Stimulated activated naive CD8-positive, alpha-beta T cell treated with anti-CD3 and anti-CD28 coated beads, Interleukin-15, amount 100 ng/mL, for 72 hours (primary cell): ENCODE measurements at places on chromosomes 11 and 22.

DNA sequence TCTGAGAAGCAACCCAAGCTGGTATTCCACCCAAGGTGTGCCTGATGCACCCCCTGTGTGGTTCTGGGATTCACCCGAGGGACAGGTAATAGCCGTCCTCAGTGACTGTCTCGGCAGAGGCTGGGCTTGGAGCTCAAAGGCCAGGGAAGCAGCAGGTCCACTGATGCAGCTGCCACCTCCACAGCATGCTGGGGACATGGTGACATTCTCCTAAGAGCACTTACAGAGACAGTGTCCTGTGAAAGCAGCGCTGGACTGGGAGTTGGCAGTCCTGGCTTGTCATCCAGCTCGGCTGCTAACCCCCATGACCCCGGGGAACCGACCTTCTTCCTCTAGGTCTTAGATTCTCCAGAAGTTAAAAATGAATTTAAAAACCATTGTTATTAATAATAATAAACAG lies 72.8 kb downstream of the RPUSD4 start:
- DNase-seq = no peak

DNA sequence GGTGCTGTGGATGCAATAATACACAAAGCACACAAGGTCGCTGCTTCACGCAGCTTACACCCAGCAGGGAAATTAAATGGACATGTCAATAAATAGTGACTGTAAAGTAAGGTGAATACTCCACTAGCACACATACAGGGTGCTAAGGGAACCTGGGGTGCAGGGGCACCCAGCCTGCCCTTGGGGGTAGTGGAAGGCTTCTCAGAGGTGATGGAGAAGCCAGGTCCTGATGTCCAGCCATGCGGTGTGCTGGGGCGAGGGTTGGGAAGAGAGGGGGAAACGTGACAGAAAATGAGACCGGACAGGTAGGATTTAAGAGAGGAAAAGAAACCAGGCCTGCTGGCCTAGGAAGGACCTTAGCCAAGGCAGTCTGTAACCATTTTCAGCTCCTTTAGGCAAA lies 200.5 kb downstream of the GRIK4 start:
- no peak for DNase-seq

- DNase-seq = no peak
Measured at GRCh38 chr11:34266090-34266912, 91.5 kb downstream of the ABTB2 start.

DNA sequence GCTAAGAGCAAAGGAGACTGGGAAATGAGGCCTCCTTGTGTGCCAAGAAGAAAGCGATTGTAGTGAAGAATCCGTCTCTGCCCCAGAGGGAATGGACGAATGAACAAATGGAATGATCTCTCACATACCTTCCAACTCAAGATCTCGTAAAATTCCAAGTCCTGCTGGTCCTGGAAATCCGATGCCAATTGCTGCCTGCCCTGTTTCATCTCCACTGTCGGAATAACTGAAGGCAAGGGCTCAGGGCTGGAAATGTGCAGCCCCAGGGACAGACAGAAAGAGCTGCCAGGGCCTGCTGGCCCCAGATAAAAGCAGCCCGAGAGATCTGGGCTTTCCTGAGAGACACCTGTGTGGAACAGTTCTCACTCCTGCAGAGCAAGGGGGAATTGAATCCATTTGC lies 120.9 kb downstream of the MN1 start:
- no peak for DNase-seq

DNA sequence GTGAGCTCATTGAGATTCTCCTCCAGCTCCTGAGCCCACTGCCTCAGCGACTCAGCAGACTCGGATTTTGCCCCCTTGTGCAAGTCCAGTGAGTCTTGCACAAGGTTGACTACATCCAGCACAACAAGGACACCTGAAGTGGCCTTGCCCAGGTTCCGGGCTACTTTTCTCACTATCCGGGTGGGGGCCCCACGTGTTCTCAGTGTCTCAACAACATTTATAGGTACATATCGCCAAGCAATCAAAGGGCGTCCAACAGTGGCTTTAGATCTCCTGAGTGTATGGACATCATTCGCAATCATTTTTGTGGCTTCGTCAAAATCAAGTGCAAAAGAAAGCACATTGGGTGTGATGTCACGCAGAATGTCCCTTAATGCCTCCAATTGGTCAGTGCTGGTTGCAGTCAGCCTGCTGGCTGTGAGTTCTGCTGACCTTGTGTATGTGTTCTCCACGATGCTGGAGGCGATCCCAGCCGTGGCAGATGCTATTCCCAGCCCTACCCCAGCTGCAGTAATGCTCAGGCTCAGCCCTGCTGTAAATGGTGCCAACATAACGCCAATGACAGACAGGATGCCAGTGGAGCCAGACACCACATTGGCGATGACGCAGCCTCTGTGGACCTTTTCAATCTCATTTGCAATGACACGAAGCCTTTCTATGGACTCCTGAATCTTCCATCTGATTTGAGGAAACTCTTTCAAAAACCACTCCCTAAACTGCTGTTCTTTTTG lies 10.3 kb downstream of the APOL4 start:
- DNase-seq = no peak

- DNase-seq = no peak
Measured at GRCh38 chr11:128747728-128748148, 53.9 kb downstream of the FLI1 start.

- no peak for DNase-seq
Measured at GRCh38 chr11:124080327-124081001, 34.8 kb upstream of the VWA5A start.

DNA sequence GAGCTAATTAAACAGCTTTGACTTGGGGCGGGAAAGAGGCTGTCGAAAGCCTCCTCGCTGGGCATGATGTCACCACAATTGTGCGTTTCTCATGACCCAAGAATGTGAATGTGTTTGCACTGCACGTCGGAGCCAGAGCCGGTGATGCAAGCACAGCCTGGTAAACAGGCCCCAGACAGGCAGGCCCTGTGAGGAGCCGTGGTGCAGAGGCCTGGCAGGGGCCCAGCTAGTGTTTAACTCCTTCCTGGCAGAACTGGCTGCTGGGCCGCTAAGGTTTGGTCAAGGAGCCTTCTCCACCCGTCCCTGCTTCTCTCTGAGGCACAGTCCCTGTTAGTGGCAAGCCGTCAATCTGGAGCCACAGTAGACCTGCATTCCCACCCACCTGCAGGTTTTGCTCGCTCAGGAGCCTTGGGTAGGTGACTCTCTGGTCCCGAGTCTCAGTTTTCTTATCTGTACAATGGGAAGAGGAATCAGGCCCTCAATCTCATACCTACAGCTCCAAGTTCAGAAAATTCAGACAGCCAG lies 25.4 kb upstream of the SMTN start:
- no peak for DNase-seq

DNA sequence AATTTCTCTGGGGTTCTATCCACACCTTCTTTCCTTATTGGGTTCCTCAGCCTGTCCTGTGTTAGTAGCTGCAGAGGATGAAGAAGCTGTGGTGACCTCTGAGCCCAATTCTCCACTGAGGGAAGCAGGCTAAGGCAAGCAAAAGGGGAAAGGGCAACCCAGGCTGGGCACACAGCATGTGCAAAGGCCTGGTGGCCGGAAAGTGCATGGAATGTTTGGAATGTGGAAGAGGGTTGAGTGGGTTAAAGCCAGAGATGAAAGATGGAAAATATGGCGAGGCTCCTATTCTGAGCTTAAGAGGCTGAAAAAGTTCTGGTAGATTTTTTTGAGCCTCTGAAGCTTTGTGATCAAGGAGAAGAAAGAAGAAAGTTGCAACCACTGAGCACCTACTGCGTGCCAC lies 247.1 kb downstream of the MIAT start:
- DNase-seq = no peak

DNA sequence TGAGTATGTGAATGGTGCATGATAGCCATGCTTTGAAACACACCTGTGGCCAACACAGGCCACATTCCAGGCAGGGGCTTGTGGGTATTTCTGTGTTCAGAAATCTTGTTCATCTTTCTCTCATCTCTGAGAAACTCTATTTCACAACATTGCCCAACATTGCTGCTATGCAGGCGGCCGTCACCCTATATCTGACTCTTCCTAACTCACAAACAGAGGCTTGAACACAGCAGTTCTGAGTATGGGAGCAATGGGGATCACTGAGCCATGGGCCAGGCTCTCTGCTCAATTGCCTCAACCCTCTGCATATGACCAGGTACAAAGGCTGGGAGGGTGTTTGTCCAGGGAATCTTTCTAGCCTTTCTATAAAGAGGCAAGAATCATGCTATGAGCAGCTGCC lies 259.9 kb downstream of the BUD13 start:
- DNase-seq = no peak

DNA sequence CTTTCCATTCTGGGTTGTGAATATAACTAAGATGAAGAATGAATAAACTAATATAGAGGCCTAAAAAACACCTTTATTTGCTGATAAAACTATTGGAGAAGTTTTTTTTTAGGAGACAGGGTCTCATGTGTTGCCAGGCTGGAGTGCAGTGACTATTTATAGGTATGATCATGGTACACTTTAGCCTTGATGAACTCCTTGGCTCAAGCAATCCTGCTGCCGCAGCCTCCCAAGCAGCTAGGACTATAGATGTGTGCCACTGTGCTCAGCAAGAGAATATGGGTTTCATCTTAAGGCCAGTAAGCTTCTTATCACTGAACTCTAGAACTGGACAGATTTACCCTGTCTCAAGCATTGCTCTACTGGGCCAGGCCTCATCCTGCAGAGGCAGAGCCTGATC lies 26.6 kb downstream of the CCDC90B start:
- DNase-seq = no peak

DNA sequence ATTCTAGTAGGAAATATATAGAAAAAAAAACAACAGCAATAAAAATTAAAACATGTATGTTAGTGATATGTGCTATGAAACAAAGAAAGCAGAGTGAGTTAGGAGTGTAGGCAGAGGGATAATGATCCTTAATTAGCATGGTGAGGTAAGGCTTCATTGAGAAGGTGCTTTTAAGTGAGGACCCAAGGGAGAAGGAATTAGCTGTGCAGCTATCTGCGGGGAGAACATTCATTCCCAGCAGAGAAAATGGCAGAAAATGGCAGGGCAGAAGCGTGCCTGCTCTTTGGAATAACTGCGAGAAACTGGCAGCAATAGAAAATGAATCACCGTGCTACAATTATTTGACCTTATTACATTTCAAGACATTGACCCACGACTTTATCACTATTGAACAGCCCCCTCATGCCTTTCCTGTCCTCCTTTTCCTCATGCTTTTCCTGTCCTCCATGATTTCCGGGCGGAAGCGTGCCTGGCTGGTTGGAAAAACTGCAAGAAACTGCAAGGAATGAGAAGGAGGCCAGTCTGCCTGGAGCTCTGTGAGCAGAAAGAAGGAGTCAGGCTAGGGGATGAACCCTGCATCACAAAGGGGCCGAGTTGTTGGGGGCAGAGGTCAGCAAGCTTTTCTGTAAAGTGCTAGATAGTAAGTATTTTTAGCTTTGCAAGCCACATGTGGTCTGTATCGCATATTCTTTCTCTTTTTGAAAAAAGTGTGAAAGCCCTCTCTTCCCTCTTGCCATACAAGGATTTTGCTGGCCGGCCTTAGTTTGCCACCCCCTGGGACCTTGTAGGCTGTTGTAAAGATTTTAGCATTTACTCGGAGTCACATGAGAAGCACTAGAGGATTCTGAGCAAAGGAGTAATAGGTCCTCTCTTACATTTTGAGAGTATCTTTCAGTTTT lies 37.1 kb upstream of the SWAP70 start:
- DNase-seq = no peak

GRCh38 chr11:73024639-73025038 lies 117.5 kb downstream of the FCHSD2 start:
- DNase-seq = no peak

GRCh38 chr11:30908857-30909256 lies 322.7 kb upstream of the MPPED2 start:
- no peak for DNase-seq

DNA sequence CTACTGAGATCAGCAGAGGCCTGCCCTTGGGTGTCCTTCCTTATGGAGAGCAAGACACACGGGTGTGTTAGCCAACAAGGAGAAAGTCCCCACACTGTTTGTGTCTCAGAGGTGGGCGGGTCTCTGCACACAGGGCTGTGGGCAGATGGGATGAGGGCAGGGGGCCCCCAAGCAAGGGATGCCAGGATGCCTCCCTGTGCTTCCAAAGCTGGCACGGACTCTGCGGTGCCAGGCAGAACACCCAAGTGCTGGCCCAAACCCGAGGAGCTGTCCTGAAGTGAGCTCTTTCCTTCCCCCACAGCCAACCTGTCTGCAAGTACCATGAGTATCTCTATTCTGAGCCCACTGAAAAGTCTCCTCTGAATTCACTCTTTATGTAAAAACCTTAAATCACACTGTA lies 273.3 kb downstream of the CTTN start:
- DNase-seq = no peak
